ENCODE measurements at places on chromosomes 11 and 22.

GRCh38 chr22:40033586-40034380 lies 39.0 kb downstream of the FAM83F start:
- DNase-seq: no peak

DNA sequence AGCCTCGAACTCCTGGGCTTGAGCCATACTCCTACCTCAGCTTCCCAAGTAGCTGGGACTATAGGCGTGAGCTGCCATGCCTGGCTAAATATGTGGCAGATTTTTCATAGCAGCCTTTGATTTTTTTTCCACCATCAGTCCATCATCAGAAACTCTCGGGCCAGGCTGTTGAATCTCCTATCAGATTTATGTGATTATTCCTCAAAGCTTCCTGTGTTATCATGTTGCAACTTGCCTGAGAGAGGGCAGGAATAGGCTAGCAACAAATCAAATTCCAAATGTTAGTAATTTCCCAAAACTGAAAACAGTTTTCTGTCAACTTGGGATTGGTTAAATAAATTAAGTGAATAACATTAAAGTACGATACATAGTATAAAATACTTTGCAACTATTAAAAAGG lies 3.4 kb downstream of the LRRC51 start:
- no peak for DNase-seq

GRCh38 chr11:64810891-64811272 lies 531 bp upstream of the MEN1 start:
- DNase-seq: no peak

GRCh38 chr11:94784884-94785283 lies 16.7 kb downstream of the AMOTL1 start:
- DNase-seq: no peak

DNA sequence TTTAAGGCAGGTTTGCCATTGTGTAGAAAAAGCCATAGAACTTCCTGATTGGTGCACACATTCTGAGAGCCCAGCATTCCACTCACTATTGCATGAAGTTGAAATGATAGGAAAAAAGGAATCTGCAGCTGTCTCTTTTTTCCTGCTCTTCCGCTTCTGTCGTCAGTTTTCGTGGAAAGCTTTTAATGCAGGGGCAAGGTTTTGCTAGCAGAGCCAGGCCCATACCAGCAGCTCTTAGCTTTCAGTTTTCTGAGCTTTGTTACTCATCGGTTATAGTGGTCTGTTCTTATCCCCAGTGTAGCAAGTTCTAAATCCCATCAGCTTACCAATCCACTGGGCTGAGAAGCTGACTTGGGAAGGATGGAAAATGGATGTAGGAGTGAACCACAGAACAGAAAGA lies 162.9 kb upstream of the TTC12 start:
- DNase-seq: no peak

GRCh38 chr11:7348432-7349304 lies 97.0 kb downstream of the SYT9 start:
- DNase-seq: no peak

GRCh38 chr22:36164621-36165020 lies 4.1 kb upstream of the APOL3 start:
- DNase-seq: no peak

GRCh38 chr11:35088676-35089075 lies 50.3 kb upstream of the CD44 start:
- DNase-seq: no peak

- peak; percentile 34 for DNase-seq
Observed at GRCh38 chr22:22111267-22111751, 128.7 kb upstream of the TOP3B start.

DNA sequence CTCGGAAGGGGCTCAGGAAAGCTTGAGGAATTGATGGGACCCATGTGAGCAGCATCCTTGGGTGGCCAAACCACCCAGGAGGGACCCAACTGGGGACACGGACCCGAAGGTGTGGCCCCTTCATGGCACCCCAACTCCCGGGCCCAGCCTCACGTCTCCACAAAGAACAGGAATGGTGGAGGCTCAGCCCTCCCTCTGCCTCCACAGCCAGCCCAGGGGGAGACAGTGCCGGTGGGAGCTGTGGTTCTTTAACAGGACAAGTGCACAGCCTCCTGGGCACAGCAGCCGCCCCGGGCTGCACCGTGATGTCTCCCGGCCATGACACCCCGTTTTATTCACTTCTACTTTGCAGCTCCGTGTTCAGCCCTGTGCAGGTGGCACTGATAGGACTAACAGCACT lies 587.2 kb downstream of the BRD1 start:
- no peak for DNase-seq

GRCh38 chr11:12537778-12538401 lies 136.3 kb upstream of the TEAD1 start:
- no peak for DNase-seq

- no peak for DNase-seq
Observed at GRCh38 chr11:71115770-71116692, 136.3 kb downstream of the SHANK2 start.

GRCh38 chr11:699753-700152 lies 4.1 kb downstream of the TMEM80 start:
- no peak for DNase-seq

DNA sequence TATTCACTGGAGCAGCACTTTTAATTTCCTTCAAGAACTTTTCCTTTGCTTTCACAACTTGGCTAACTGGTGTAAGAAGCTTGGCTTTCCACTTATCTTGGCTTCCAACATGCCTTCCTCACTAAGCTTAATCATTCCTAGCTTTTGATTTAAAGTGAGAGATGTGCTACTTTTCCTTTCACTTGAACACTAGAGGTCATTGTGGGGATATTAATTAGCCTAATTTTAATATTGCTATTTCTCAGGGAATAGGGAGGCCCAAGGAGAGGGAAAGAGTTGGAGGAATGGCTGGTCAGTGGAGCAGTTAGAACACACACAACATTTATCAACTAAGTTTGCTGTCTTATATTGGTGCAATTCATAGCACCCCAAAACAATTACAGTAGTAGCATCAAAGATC lies 24.6 kb upstream of the CCDC90B start:
- DNase-seq: no peak

- no peak for DNase-seq
Observed at GRCh38 chr11:86765878-86766277, 34.5 kb upstream of the PRSS23 start.

GRCh38 chr11:70304208-70304603 lies 33.7 kb downstream of the PPFIA1 start:
- DNase-seq: no peak

GRCh38 chr11:69915151-69915500 lies 95.9 kb upstream of the FGF3 start:
- no peak for DNase-seq

DNA sequence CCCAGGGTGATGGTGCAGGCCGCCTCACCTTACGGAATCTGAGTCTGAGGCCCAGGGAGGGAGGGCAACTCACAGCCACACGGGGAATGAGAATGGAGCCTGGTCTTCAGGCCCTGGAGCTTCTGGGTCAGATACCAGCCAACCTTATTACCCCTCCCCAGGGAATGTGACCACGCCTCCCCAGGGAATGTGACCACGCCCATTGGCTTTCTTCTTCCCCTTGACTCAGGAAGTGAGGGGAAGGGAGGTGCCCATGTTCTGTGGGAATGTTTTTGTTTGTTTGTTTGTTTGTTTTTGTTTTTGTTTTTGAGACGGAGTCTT lies 57.5 kb upstream of the RBFOX2 start:
- no peak for DNase-seq

DNA sequence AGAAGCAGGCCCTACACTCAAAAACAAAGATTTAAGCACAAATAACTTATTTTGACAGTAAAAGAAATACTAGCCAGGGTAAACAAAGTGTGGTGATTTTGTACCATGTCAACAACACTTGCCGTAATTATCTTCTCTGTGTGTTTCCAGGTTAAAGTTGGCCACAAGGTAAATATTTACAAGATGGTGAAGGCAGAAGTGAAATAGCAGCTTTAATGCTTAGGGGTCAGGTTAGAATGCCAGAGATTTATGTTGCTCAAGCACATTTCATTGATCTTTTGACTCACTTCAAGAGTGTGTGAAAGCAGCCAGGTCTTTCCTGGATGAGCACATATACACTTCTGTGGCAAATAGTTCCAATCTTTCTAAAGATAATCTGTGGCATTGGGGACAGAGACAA lies 270.2 kb upstream of the LUZP2 start:
- no peak for DNase-seq

DNA sequence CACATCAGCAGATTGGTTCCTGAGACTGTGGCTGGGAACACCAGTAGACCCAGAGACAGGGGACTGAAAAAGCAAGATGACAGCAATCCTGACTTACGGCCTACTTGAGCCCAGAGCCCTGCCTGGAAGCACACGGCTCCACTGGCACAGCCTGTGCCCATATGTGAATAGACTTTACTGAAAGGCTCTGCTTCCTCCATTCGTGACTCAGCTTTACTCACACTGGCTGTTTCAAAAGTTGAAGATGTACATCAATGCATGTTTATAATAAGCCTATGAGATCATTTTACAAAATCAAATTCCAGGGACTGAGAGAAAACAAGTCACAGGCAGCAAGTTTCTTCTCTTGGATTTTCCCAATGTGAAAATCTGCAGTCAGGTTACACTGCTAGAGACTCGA lies 134.6 kb upstream of the TEAD1 start:
- DNase-seq: no peak

DNA sequence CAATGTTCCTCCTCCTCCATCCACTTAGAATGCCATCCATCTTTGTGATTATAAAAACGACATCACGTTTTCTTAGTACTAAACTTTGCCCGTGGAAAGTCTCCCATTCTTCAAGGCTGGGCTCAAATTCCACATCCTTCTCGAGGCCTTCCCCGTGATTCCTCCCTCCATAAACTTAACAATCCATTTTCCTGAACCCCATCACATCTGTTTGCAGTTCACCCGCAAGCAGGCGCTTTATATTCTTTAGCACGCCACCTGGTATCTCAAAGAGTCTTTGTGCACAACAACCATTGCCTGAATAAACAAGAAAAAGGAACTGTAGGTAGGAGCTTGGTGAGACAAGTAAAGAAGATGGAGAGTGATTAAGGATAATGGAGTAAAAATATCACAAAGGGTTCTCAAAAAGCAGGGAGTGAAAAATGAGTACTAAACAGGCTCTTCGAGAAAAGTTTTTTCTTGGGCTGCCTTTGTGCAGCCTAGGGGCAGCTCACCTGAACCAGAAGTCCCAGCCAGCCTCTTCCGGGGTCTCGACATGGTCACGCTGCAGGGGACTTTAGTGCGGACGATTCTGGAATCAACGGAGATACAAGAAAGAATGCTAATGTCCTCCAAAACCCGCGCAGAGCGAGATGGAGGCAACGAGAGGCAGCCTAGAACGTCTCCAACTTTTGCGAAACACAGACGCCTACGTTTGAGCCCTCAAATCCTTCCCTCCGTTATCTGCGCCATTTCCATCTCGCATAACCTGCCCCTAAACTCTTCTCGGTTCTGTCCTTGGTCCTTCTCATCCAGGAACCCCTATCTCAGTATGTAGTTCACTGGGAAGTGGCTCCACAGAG lies 585 bp downstream of the THYN1 start:
- no peak for DNase-seq

DNA sequence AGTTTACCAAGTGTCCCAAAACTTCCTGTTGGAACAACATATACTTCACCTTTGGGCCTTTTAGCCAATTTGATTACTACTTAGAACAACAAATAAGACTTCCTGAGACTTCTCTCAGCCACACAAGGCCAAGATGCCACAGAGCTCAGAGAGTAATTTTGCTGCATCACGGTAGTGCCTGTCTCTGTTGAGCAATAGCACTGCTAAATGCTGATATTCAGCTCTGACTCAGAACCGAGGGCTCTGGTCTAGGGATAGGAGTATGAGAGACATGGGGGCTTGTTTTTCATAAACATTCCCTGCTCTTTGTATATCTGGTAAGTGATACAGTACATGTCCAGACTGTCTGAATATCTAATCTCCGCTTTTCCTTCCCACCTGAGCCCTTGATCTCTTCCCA lies 260.4 kb upstream of the ARHGAP20 start:
- DNase-seq: no peak

GRCh38 chr11:94832604-94833235 lies 64.6 kb downstream of the AMOTL1 start:
- DNase-seq: no peak

DNA sequence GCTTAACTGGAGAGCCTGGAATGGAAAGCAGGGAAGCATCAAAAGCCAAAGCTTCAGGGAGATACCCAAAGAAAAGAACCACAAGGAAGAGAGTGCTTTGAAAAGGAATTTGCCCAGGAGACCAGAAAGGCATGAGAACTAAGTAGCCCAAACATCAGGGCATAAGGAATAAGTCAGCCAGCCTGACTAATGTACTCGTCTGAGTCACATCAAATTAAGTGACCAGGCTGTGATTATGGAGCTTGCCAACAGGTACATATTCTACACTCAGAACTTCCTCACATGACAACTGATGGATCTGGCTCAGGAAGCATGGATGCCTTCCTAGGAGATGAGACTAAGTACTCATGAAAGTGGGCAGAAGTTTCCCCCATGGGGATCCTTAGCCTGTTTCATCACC lies 366.7 kb downstream of the BUD13 start:
- DNase-seq: no peak

- no peak for DNase-seq
Observed at GRCh38 chr11:2612884-2613571, 86.8 kb downstream of the KCNQ1OT1 start.

DNA sequence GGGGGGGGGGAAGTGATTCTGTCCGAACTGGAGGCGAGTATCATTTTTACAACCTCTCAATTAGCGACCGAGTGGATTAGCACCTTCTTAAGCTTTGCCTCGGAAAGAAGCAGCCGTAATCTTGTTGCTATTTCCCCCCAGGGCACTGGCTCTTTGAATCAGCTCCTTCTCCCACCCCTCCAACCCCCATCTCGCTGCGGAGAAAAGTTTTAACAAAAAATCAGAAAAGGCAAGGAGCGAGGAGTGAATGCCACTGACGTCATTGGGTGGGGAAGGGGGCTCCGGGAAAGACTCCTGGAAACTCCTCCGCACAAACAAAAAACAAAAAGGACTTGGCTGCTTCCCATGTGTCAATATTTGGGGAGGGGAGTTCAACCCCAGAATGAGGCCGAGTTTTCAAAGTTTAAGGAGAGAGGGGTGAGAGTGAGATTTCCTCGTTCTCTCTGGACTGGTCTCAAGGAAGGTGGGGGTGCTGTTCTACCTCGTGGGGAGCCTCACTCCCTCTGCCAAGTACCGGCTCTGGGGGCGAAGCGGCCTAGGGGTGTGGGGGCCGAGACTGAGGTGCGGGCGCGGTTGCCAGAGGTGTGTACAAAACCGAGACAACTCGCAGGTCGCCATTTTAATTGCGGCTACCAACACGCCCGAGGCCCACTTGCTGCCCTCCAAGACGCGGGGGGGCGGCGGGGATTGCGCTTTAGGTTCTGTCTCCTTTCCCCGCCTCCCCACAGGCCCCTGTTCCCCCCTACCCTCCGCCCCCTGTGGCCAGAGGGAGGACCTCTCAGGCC lies 2.5 kb upstream of the PAX6 start:
- no peak for DNase-seq

DNA sequence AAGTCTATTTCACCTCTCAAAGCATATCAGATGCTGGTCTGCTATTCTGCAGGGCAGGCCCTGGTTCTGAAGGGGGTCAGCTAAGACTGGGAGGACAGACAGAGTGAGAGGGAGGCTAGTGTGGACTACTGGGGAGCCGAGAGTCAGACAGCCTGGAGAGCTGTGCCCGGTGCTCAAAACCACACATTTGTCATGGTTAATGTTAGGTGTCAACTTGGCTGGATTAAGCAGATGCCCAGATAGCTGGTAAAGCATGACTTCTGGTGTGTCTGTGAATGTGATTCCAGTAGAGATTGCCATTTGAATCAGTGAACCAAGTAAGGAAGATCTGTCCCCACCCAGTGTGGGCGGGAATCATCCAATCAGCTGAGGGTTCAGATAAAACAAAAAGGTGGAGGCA lies 102.6 kb downstream of the SNX19 start:
- DNase-seq: no peak
